GM12892 (cell line): ENCODE measurements at places on chromosomes 1 and 21.

- no peak for DNase-seq
Observed at GRCh38 chr1:57072401-57073110, 106.7 kb upstream of the C8B start.

DNA sequence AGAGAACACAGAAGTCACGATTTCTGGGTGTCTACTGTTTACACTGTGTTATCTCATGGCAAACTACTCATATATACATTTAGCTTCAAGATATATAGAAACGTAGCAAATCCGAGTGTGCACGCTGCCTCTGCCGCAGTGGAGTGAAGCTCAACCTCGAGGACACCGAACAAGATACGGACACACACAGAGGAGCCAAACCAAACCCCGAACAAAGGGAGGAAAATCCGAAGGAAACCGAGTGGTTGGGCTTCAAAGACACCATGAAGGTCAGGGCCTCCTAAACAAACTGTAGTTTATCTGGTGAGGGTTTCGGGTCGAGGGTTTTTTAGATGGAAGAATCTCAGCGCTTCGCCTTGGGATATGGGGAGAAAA lies 34.5 kb downstream of the SLC45A1 start:
- DNase-seq: no peak

- DNase-seq: no peak
Observed at GRCh38 chr21:31708541-31708940, 23.4 kb downstream of the SCAF4 start.

DNA sequence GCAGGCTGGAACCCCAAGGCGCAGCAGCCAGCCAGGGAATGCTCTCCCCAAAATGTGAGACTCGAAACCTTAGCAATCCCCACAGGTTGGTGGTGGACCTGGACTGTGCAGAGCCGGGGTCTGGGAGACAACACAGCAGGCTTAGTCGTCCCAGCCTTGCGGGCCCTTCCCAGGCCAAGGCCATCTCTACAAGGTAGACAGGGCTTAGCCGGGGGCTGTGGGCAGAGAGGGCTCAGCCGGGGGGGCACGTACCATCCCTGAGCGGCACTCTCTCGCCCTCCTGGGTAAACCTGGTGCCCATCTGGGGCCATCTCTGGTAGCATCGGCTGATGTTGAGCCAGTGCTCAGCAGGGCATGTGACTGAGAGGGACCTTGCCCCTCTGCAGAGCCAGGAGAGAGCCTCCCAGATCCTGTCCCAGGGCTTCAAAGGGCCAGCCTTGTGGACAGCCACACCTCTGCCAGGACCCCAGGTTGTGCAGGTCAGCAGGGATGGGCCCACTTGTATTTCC lies 2.2 kb upstream of the ACTRT2 start:
- DNase-seq: no peak

GRCh38 chr1:231106347-231106746 lies 55.5 kb upstream of the TRIM67 start:
- no peak for DNase-seq

- DNase-seq: no peak
Observed at GRCh38 chr1:19123837-19124236, 86.2 kb downstream of the UBR4 start.

DNA sequence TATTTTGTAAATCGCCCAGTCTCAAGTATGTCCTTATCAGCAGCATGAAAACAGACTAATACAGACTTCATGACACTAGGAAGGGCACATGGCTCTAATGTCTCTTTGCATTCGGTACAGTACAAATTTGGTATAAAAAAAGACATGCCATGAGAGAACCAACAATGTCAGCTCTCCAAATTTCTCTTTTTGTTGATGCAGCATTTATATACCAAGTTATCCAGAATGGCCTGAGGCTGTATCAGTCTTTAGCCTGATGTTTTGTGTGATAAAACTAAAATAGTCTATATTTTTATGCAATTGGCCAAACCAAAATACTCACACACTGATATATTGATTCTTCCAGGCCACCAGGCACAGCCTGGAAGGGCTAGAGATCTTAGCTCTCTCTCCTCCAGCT lies 124.3 kb upstream of the SAMSN1 start:
- no peak for DNase-seq

DNA sequence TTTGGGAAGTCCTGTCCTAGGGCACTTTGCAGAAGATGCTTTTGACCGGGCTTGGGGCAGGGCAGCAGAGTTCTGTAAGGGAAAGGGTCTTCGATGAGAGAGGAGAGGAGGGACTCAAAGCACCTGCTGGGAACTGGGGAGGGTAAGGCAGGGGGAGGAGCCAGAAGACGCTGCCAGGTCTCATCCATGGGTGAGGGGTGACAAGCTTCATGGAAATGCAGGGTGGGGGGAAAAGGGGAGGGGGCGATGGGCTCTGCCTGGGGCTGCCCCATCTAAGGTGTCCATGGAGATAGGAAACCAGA lies 20.9 kb upstream of the C2CD2 start:
- no peak for DNase-seq

GRCh38 chr1:114651893-114652292 lies 18.0 kb downstream of the DENND2C start:
- DNase-seq: no peak

DNA sequence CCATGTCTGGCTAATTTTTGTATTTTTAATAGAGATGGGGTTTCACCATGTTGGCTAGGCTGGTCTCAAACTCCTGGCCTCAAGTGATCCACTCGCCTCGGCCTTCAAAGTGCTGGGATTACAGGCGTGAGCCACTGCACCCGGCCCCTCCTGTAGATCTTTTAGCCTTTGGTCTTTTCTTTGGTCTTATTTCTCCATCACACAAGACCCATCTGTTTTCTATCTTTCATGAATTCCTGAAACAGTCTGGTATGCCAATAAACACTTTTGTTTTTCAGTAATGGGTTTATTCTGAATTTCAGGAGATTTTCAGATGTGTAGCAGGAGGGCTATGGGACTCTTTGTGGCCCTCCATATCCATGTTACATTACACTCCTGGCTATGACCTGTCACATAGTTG lies 23.2 kb downstream of the ERRFI1 start:
- DNase-seq: no peak

DNA sequence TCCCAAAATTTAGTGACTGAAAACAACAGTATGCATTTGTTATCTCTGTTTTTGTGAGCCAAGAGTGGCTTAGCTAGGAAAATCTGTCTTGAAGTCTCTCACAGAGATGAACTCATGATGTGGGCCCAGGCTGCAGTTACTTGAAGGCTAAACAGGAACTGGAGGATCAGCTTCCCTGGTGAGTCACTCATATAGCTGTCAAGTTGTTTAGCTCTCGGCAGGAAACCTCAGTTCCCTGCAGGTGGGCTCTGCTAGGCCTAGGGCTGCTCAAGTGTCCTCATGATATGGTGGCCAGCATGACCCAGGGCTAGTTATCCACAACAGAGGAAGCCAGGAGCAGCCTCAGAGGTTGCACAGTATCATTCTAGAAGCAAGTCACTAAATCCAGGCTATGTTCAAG lies 30.2 kb upstream of the DDX59 start:
- no peak for DNase-seq

DNA sequence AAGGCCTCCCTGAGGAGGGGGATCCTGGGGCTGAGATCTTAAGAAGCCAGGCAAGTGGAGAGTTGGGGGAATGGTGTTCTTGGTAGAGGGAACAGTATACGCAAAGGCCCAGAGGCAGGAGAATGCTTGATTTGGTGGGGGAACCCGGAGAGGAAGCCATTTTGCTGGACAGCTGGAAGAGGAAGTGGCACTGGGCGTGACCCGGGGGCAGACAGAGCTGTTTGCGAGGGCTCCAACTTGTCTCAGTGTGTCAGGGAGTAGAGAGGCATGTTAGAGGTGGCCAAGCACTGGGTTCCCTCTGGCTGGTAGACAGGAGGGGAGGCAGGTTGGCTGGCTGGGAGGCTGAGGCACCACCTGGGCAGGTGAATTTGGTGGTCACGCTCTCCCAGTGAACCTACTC lies 96.3 kb upstream of the ACTL8 start:
- DNase-seq: no peak

DNA sequence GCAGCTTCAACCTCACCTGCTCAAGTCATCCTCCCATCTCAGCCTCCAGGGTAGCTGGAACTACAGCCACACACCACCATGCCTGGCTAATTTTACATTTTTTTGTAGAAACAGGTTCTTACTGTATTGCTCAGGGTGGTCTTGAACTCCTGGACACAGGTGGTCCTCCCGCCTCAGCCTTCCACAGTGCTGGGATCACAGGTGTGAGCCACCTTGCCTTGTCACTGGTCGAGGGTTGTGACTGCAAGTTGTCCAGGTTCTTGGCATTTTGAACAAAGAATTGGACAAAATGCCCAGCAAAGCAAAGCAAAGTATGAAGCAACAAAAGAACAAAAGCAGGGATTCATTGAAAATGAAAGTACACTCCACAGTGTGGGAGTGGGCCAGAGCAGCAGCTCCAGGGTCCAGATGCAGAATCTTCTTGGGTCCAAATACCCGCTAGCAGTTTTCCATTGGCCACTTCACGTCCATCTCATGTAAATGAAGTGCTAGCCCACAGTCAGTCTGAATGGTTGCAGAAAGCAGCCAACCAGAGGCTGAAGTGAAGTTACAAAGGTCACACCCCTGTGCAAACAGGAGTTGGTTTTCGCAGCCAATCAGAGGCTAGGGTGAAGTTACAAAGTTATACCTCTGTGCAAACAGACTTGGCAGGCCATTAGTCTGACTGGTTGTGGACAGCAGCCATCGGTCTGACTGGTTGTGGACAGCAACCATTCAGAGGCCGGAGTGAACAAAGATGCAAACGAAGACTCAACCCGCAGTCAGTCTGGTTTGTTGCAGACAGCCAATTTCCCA lies 109.5 kb upstream of the KIF26B start:
- no peak for DNase-seq

- no peak for DNase-seq
Observed at GRCh38 chr1:12179111-12179519, 12.3 kb downstream of the TNFRSF1B start.

- no peak for DNase-seq
Observed at GRCh38 chr1:239276051-239276450, 110.3 kb upstream of the CHRM3 start.
